T-cell (primary cell): ENCODE measurements at places on chromosomes 3 and 15.

DNA sequence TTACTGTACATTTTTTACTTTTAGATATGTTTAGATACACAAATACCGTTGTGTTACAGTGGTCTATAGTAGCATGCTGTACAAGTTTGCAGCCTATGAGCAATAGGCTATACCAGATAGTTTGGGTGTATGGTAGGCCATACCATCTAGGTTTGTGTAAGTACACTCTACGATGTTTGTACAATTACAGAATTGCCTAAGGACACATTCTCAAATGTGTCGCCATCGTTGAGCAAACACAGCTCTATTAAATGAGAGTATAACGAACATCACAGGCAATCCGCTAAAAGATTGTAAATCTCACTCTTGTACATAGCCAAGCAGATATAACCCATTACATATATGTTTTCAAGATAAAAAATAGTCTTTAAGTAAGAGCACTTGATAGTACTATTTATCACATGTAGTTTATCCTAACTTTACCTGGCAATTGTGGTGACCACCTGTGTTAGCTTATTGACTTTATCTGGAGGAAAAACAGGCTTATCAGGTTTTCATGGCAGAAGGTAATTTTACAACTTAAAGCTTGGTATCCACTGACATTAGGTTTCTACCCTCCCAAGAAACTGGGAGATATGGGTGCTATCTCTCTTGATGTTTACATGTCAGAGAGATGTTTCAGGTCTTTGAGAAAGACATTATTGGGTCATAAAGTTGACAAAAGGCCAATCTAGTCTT lies 898.7 kb downstream of the NSUN3 start:
- no peak overlapping the region for H3K4me3 ChIP-seq
- H3K36me3 ChIP-seq: no peaks in the 10 kb centered on the region
- H3K4me1 ChIP-seq: no peaks in the 10 kb centered on the region
- no peaks in the 10 kb centered on the region for H3K27me3 ChIP-seq

DNA sequence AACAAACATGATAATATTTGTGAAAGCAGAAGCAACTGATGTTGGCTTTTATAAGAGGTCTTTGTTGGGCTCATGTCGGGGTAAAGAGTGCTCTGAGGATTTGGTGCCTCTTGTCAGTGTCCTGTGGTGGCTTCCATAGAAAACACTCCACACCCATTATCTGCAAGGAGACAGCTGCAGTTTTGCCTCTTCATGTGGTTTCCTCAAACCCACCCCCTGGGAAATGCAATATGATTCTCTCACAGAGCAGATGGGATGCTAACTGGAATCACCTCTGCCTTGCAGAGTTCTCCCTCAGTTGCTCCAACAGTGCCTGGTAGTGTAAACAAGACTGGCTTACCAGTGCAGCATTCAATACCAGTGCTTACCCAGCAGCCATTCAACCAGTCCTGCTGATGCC lies 771.4 kb upstream of the CFAP20DC start:
- H3K4me3 ChIP-seq: no peak overlapping the region
- H3K27ac ChIP-seq: no peak overlapping the region

GRCh38 chr3:107238787-107239186 lies 138.5 kb upstream of the CCDC54 start:
- H3K36me3 ChIP-seq: no peaks in the 10 kb centered on the region
- no peak overlapping the region for H3K27ac ChIP-seq
- DNase-seq: no peak
- peaks cover 6% of the 10 kb centered on the region for H3K4me1 ChIP-seq
- H3K4me3 ChIP-seq: no peak overlapping the region

GRCh38 chr3:29022976-29023375 lies 257.9 kb upstream of the RBMS3 start:
- H3K4me1 ChIP-seq: no peaks in the 10 kb centered on the region
- no peak for DNase-seq
- H3K27me3 ChIP-seq: no peaks in the 10 kb centered on the region
- no peak overlapping the region for H3K27ac ChIP-seq
- H3K36me3 ChIP-seq: no peaks in the 10 kb centered on the region

- no peak overlapping the region for H3K27ac ChIP-seq
- H3K27me3 ChIP-seq: no peaks in the 10 kb centered on the region
- DNase-seq: no peak
- no peaks in the 10 kb centered on the region for H3K4me1 ChIP-seq
Measured at GRCh38 chr3:41129731-41130130, 69.6 kb upstream of the CTNNB1 start.

- no peak overlapping the region for H3K27ac ChIP-seq
- H3K27me3 ChIP-seq: peaks cover 5% of the 10 kb centered on the region
- no peaks in the 10 kb centered on the region for H3K4me1 ChIP-seq
- H3K4me3 ChIP-seq: no peak overlapping the region
Measured at GRCh38 chr15:48190932-48191573, 412 bp upstream of the CTXN2 start.

- H3K4me3 ChIP-seq: no peak overlapping the region
- no peaks in the 10 kb centered on the region for H3K36me3 ChIP-seq
- no peak for DNase-seq
Measured at GRCh38 chr3:108345492-108346205, 49.3 kb downstream of the HHLA2 start.

DNA sequence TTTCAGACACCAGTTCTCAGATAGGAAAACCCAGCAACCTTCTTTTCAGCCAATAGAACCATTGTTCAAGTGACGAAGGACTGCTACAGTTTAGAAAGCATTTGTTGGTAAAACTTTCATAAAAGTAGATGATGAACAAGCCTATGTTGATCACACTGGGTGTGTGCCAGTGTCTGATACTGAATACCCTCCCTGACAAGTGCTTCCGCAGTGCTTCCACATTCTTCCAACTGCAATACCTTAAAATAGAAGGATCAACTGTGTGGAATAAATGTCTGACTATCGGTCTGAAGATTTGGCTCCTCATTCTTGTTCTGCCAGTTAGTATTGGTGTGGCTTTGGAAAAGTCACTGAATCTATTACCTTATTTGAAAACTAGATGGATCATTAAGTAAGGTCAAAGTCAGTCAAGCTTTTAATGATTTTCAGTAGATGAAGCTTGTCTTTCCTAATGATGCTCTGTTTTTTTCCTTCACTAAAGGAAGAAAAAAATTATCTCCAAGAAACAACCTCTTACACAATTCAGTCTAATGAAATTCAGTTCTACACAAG lies 479.4 kb upstream of the CBLB start:
- no peaks in the 10 kb centered on the region for H3K4me1 ChIP-seq
- H3K27ac ChIP-seq: no peak overlapping the region
- H3K27me3 ChIP-seq: no peaks in the 10 kb centered on the region
- no peaks in the 10 kb centered on the region for H3K36me3 ChIP-seq
- no peak for DNase-seq
- no peak overlapping the region for H3K4me3 ChIP-seq

DNA sequence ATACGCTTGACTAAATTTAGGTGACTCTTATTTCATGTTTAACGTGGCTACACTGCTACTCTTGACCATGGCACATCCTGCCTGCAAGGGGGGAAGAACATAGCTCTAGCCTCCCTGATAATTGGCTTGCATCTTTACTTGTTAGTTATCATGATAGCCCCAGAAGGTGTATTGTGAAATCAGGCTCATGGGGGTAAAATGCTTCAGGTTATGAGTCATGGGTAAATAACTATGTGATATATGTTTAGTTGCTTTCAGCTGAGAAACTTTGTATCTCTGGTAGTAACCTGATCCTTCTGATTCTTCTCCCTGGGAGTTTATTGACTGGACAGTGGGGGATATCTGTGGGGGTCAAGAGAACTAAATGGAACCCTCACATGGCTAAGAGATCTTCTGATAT lies 660.8 kb upstream of the UBE2E2 start:
- H3K27ac ChIP-seq: no peak overlapping the region
- H3K27me3 ChIP-seq: no peaks in the 10 kb centered on the region
- no peak for DNase-seq
- no peak overlapping the region for H3K4me3 ChIP-seq
- H3K4me1 ChIP-seq: no peaks in the 10 kb centered on the region

DNA sequence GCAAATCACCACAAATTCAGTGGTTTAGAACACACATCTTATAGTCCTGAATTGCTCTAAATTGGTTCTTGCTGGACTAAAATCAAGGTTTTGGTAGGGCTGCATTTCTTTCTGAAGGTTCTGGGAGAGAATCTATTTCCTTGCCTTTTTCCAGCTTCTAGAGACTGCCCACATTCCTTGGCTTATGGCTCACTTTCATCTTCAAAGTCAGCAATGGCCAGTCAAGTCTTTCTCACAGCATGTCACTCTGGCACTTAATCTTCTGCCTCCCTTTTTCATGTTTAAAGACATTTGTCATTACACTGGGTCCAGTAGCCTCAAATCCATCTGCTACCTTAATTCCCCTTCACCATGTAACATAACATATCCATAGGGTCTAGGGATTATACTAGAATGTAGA lies 149.0 kb downstream of the NEK10 start:
- no peaks in the 10 kb centered on the region for H3K36me3 ChIP-seq
- H3K4me1 ChIP-seq: no peaks in the 10 kb centered on the region
- no peaks in the 10 kb centered on the region for H3K27me3 ChIP-seq
- no peak overlapping the region for H3K27ac ChIP-seq
- DNase-seq: no peak
- no peak overlapping the region for H3K4me3 ChIP-seq

- no peak overlapping the region for H3K4me3 ChIP-seq
- H3K4me1 ChIP-seq: no peaks in the 10 kb centered on the region
- no peak overlapping the region for H3K27ac ChIP-seq
- no peaks in the 10 kb centered on the region for H3K27me3 ChIP-seq
Measured at GRCh38 chr3:17044855-17045254, 160.1 kb downstream of the PLCL2 start.

DNA sequence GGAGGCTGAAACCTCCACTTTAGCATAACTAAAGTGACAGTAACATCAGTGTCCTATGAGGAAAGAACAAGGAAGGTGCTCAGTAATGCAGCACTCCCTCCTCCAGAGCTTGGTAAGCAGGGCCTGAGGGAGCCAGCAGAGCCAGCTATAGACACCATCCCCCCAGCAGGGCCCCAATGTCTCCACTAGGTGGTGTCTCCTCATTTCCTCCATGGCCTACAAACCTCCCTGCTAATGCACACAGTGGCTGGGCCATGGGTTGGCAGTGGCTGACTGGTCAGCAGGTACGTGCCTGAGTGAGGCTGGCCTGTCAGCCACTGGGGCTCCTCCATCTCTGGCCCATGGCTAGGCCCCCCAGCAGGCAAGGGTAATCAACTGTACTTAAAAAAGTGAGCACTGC lies 13.6 kb downstream of the MRPS25 start:
- no peak overlapping the region for H3K27ac ChIP-seq
- no peaks in the 10 kb centered on the region for H3K27me3 ChIP-seq
- no peak overlapping the region for H3K4me3 ChIP-seq
- H3K4me1 ChIP-seq: no peaks in the 10 kb centered on the region
- peak; percentile 11 for DNase-seq

DNA sequence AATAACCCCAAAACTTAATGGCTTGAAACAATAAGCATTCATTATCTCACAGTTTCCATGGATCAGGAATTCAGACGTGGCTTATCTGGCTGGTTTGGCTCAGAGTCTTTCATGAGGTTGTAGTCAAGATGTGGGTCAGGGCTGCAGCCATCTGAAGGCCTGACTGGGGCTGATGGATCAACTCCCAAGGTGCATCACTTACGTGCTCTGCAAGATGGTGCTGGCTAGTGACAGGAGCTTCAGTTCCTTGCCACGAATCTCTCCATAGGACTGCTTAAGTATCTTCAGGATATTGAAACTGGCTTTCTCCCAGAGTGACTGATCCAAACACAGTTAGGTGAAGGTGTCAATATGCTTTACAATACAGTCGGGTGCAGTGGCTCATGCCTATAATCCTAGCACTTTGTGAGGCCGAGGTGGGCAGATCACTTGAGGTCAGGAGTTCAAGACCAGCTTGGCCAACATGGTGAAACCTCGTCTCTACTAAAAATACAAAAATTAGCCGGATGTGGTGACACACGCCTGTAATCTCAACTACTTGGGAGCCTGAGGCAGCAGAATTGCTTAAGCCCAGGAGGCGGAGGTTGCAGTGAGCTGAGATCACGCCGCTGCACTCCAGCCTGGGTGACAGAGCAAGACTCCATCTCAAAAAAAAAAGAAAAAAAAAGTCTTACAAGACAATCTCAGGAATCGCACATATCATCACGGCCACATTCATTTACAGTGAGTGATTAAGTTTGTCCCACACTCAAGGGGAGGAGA lies 28.5 kb upstream of the PTPRG start:
- DNase-seq: no peak
- no peak overlapping the region for H3K4me3 ChIP-seq
- no peak overlapping the region for H3K27ac ChIP-seq
- no peaks in the 10 kb centered on the region for H3K27me3 ChIP-seq
- no peaks in the 10 kb centered on the region for H3K36me3 ChIP-seq
